ENCODE measurements at places on chromosomes 4 and X.

DNA sequence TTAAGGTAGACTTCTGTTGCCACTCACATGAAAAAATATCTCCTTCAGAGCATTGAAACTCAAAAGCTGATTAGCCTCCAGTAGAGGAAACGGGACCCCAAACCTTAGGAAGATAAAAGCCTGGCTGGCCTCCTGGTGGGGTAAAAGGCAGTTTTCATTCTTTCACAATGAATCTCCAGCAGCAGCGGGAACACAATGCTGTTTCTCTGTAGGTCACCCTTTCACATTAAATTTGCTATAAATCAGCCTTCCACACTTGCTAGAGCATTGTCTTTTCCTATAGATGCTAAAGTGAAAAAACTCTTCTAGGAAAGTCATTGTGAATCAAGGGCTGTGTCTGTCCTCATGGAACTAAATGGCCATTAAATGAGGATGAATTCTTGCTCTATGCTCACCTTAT, 207.3 kb upstream of the MAGEB2 start:
- no peak for DNase-seq

DNA sequence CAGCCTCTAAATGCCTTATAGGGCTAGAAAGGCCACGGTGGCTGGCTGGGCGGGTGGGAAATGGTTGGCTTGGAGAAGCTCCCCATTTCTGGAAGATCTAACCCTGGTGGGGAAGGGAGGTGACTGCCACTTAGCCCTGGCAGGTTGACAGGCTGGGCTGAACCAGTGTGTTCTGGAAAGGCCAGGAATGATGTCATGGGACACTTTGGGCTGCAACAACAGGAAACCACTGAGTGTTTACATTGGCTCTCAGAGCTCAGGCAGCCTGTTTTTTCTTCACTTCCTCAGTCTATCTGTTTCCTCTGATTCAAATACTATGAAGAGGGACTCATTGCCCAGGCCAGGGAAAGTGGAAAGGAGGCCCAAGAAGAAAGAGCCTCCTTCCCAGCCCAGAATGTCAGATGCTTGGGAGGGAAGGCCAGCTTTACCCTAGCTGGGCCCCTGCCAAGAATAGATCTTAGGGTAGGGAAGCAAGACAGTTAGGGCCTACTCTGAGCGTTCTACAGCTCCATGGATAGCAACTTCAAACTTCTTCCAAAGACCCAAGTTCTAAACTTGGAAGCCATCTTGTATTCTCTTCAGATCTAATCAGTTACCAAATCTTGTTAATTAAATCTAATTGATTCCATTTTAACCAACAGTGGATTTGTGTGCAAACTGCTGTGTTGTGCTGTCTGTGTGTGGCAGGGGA, 65.8 kb upstream of the MSN start:
- peak; percentile 69 for DNase-seq

GRCh38 chr4:39715788-39716187, 17.9 kb downstream of the UBE2K start:
- DNase-seq: no peak

GRCh38 chr4:105624530-105624929, 72.1 kb downstream of the ARHGEF38 start:
- no peak for DNase-seq

DNA sequence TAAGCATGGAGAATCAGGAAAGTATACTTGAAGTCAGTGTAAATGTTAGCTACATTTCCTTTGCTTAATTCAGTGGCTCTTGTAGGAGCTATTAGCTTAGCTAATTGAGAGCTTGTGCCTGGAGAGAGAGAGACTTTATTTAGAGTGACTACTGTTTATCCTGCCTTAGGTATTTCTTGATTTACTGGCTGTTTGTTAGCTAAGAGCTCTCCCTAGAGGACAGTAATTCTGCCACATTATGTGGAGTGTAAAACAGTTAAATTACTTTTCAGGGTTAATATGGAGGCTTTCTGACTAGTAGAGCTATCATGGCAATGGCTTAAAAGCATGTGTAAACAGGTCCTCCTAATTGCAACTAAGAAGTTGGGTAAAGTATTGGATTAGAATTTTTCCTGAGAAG, 306.5 kb upstream of the TECRL start:
- no peak for DNase-seq

- DNase-seq: no peak
Observed at GRCh38 chr4:112502871-112503270, 13.1 kb downstream of the NEUROG2 start.

DNA sequence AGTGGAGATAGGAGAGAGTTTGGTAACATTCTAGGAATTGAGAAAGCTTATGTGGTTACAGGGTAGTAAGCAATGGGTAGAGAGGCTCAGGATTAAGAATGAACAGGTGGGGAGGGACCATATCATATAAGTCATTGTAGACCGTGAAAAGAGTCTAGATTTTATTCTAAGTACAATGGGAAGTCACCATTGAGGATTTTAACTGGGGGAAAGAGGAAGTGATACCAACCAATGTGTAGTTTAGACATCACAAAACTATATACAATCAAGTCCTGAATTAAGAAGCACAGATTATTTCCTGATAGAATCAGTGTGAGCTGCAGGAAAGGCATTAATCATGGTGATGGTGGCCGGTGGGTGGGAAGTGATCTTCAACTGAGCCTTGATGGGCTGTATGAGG, 178.3 kb upstream of the ZIC3 start:
- no peak for DNase-seq

GRCh38 chr4:123209436-123209835, 187.2 kb upstream of the SPRY1 start:
- no peak for DNase-seq

- no peak for DNase-seq
Observed at GRCh38 chrX:29617276-29617675, 598.1 kb upstream of the MAGEB2 start.

DNA sequence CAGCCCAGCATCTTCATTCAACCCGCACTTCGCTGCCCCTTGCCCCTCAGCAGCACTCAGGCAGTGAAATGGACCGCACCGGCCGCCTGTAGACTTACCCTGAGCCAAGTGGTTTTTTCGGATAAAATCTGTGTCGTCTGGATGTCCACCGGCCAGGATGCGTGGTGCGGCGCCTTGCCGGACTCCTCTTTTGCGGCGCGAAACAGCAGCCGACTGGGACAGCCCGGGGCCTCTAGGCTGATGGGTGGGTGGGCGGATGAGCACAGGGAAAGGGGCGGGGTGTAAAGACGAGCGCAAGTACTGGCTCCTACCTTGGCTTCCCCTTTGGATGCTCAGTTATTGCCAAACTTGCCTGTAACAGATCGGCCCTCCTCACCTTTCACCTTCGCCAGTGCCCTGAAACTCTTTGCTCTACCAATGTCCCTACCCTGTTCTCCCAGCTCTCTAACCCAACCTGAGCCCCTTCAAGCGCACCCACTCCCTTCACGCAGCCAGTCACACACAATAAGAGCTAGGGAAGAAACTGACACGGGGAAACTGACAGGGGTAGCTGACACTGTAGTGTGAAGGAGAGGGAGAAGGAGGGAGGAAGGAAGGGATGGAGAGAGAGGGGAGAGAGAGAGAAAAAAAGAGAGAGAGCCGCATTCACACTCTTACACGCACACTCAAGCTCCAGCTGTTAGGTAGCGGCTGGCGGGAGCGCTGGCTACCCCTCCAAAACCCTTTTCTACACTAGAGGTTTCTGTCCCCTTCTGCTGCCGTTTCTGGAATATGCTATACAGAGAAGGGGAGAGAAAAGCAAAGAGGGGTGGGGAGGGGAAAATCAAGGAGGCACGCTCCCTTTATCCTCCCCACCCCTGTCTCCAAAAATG, 559 bp downstream of the TRPC5 start:
- no peak for DNase-seq

GRCh38 chr4:75904076-75904475, 1.8 kb upstream of the PPEF2 start:
- no peak for DNase-seq

GRCh38 chr4:113682730-113683537, 78.6 kb downstream of the CAMK2D start:
- peak; percentile 73 for DNase-seq

- DNase-seq: no peak
Observed at GRCh38 chrX:148288451-148288850, 212.0 kb upstream of the AFF2 start.

DNA sequence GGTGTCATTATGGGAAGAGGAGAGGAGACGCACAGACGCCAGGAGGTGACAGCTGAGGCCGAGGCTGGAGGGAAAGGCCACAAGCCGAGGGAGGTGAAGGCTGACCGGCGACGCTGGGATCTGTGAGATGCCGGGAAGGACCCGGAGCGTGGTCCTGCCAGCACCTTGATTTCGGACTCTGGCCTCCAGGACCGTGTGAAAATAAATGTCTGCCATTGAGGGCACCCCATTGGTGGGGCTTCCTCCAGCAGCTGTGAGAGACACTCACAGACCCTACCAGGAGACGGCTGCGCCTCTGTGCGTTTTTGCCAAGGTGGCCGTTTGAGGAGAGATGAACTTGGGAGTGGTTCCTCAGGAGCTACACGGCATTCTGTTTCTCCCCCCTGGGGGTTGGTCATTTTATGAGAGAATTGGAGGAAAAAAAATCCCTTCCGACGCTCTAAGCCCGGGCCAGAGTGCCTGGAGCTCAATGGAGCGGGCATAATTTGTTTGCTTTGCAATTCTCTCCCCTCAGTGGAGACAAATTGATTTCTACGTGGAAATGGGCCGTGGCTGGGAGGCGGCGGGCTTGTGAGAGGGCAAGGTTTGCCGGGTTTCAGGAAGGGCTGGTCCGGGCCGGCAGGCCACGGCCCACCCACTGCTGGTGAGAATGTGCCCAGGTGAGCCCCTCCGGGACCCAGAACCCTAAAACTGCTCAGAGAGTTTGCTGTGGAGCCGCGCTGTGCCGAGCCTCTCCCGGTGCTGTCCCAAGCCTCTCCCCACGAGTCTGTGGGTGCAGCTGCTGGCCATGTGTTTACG, 53.9 kb downstream of the CPZ start:
- DNase-seq: no peak

- DNase-seq: peak; percentile 27
Observed at GRCh38 chr4:37928426-37929416, 31.5 kb upstream of the PTTG2 start.

GRCh38 chr4:141348573-141348972, 127.9 kb downstream of the ZNF330 start:
- DNase-seq: no peak

DNA sequence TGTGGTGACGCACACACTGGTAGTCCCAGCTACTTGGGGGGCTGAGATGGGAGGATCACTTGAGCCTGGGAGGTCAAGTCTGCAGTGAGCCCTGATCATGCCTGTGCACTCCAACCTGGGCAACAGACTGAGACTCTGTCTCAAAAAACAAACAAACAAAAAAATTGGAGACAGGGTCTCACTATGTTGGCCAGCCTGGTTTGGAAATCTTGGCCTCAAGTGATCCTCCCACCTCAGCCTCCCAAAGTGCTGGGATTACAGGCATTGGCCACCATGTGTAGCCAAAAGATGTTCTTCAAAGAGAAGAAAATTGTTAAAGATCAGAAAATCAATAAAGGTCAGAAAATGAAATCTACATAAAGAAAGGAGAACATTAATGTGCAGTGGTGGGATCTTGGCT, 41.7 kb upstream of the ABCG2 start:
- DNase-seq: no peak

DNA sequence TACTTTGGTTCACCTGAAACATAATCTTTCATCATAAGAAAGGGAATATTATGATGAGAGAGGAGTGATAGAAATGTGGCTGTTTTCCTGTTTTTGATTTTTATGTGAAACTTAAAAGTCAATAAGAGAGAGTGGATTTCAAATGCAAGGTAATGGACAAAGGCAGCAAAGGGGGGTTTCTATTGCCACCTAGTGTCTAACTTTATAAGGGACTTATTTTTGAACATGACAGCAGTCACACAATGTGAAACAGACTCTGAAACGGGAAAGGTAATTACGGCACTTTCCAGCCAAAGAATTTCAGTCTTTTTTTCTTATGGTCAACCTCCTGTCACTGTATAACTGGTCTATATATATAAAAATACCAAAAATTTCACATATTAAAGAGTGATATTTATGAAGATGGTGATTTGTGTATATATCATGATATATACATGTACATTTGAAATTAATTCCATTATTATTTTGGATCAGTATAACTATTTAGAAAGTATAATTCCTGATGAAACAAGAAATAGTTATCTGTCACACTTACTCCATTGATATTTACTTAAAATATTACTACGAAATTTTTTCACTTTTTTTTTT, 127.1 kb downstream of the FBXO8 start:
- DNase-seq: peak; percentile 22

GRCh38 chr4:150251752-150252190, 173.5 kb downstream of the DCLK2 start:
- no peak for DNase-seq

GRCh38 chr4:174318829-174319764, 35.4 kb downstream of the CEP44 start:
- peak; percentile 52 for DNase-seq

DNA sequence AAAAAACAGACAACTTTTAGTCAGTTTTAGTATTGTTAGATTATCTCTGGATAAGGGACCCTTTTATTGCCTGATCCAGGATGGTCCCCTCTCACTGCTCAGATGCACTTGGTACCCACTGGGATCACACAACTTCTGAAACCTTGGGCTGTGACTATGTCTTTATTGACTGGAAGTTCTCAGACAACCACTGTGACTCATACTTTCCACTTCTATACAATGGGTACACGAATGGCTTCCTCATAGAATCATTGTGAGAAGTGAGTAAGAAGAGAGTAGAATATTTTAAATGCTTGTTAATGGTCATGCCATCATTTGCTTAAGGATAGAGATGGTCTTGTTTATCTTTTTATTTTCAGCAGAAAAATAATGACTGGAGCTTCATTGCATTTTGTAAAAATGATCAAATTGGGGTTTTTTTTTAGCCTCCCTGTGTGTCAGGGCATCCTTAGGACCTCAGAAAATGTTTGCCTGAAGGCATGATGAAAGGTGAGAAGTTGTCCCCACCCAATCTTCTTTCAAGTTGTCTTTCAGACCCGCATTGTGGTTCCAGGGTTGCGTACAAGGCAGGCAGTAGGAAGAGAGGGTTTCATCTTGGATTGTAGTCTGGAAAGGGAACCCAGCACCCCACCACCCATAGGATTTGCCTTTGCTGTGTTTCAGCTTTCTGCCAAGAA, 115.1 kb downstream of the CPEB2 start:
- no peak for DNase-seq

GRCh38 chr4:70538869-70539268, 20.5 kb downstream of the AMTN start:
- no peak for DNase-seq

DNA sequence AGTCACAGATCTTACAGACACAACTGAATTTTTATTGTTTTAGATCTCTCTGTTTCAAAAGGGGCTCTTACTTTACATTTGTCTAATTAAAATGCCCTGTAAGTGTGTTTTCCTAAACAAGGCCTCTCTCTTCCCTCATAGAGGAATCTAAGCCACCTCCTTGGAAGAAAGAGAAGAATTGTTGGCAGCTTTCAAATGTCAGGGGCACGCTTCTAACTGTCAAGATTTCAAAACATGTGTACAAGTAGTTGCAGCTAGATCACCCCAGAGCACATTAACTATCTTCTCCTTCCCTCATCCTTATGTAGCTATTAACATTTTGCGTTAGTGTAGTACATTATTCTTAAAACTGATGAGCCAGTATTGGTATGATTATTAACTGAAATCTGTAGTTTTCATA, 266.5 kb upstream of the BOD1L1 start:
- no peak for DNase-seq

Measured in CD4-positive, alpha-beta T cell treated with Interleukin-4 for 1 hour (primary cell).